ENCODE measurements at places on chromosomes 1 and 21. TPM values are rescaled to one million over a fixed set of nuclear protein-coding genes. Genes with fewer than 3 reads are reported as not detected.

The SERTAD4 gene
- 0.72 TPM for total RNA-seq

The ARID4B gene
- total RNA-seq: 20.4 TPM

The RAP1GAP gene
- not detected for total RNA-seq

The TMIGD3 gene
- total RNA-seq: 0.14 TPM

The NCF2 gene
- total RNA-seq: 0.14 TPM

The BNIPL gene
- 0.22 TPM for total RNA-seq

The CNR2 gene
- total RNA-seq: not detected

The TMEM125 gene
- not detected for total RNA-seq

The VCAM1 gene
- 113 TPM for total RNA-seq

The CA6 gene
- not detected for total RNA-seq

The KISS1 gene
- not detected for total RNA-seq

The RHCE gene
- total RNA-seq: 0.14 TPM

The NUF2 gene
- 0.22 TPM for total RNA-seq

The LRRC53 gene
- not detected for total RNA-seq

The A3GALT2 gene
- not detected for total RNA-seq
